SK-N-SH (cell line): ENCODE measurements at places on chromosomes 6 and 20.

DNA sequence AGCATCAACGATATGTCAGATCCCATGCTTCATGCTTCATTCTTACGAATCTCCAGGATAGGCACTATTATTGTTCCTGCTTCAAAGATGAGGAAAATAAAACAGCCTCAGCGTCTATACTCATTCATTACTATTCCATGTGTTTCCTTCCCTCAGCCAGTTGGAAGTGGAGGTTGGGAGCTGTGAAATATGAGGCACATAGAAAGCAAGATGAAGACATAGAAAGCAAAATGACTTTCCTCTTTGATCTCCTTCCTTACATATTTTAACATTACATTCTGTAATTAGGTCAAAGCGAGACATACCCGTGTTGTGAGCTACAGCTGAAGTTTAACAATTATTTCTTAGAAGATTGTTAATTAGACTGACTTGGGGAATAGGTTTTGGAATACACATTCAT is 125.4 kb downstream of the FYN start:
- no peak for DNase-seq

DNA sequence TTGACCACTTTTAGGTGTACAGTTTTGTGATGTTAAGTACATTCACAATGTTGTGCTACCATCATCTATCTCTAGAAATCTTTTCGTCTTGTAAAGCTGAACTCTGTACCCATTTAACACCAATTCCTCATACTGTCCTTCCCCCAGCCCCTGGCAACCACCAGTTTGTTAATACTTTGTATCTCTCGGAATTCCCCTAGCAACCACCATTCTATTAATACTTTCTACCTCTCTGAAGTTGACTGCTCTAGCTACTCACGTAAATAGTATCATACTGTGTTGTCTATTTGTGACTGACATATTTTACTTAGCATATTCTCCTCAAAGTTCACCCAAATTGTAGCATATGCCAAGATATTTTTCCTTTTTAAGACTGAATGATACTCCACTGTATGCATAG is 82.3 kb upstream of the CLDN20 start:
- no peak for DNase-seq

DNA sequence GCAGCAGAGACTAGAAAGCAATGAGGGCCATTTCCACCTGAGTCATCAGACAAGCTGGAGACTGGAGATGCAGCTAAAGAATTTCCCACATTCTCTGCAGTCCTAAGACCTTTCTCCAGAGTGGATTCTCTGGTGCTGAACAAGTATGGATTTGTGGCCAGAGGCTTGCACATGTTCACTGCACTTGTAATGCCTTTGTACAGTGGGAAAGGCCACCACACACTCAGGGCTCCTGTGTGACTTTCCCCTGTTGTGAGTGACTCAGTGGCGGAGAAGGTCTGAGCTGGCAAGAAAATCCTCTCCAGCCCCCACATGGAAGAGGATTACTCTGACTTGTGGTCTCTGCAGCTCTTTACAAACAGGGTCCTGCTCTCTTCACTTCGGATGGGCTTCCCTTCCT is 192.3 kb downstream of the C6orf118 start:
- DNase-seq: no peak

DNA sequence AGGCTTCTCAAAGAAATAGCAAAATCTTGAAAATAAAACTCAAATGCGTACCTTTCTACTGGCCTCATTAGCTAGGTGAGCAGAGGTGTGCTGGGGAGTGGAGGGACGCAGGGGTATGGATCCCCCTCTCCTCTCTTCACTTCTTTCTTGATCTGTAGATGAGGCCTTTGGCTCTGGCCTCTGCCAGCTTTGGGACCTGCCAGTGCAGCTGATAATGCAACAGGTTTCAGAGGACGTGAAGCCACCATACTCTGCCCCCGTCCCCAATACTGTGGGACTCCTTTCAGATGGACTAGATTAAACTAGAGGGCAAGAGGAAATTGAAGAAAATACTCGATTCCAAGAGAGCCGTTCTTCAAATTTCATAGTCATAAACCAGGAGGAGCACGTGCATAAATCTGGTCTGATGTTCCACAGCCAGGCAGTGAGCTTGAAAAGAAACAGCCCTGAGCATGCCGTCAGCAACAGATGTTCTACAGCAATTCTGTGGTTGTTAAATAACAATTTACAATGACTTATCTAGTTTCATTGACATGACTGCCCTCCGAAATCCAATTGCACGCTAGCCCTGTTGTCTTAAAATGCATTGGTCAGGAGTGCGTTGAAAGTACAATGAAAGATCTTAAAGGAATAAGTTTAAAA is 245.3 kb upstream of the FOXQ1 start:
- DNase-seq: no peak

- no peak for DNase-seq
These were observed 34.3 kb downstream of the RGS17 start for GRCh38 chr6:153096792-153097191.

GRCh38 chr20:9082741-9083140 is 13.9 kb downstream of the PLCB4 start:
- DNase-seq: no peak

DNA sequence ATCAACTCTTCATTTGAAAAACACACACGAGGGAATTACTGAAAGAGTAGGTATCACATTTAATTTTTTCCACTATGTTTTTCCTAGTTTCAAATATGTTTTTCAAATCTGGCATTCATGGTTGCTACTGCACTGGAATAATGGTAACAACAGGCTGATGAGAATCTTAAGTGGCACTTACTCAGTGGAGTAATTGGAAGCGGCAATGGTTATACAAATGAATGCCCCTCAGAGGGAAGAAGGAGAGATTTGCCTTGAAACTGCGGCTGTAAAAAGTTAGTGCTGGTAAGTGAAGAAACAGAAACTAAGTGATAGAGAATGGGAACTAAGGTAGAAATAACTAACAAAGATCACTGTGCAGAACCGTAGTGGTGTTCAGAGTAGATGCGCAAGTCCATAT is 41.0 kb upstream of the PDE7B start:
- no peak for DNase-seq

DNA sequence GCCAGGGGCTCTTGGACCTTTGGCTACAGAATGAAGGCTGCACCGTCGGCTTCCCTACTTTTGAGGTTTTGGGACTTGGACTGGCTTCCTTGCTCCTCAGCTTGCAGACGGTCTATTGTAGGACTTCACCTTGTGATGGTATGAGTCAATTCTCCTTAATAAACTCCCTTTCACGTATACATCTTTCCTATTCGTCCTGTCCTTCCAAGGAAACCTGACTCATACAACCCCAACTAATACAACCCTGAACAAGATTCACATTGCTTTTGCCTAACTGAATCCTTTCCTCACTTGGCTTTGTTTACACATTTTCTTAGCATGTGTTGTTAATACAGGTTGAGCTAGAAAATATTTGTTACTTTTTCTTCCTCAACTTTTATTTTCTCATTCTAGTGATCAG is 21.9 kb downstream of the TBXT start:
- no peak for DNase-seq

GRCh38 chr6:79911992-79912391 is 35.4 kb downstream of the ELOVL4 start:
- DNase-seq: no peak

DNA sequence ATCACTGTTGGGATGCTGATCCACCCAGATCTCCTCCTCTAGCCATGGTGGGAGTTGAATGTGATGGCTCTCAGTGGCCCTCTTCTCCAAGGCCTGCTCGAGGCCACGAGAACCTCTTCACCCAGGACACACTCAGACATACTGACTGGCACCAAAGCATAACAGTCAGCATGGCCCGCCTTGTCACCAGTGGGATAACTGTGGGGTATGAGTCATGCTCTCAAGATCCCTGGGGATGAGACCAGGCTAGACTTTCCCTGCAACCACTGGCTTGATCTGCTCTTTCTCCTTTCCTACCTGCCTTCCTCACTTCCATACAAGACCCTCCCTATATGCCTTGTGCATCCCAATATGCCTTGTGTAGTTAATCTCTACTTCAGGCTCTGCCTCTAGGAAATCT is 66.8 kb downstream of the RIN2 start:
- DNase-seq: no peak
